ENCODE measurements at places on chromosomes 2 and 18.

DNA sequence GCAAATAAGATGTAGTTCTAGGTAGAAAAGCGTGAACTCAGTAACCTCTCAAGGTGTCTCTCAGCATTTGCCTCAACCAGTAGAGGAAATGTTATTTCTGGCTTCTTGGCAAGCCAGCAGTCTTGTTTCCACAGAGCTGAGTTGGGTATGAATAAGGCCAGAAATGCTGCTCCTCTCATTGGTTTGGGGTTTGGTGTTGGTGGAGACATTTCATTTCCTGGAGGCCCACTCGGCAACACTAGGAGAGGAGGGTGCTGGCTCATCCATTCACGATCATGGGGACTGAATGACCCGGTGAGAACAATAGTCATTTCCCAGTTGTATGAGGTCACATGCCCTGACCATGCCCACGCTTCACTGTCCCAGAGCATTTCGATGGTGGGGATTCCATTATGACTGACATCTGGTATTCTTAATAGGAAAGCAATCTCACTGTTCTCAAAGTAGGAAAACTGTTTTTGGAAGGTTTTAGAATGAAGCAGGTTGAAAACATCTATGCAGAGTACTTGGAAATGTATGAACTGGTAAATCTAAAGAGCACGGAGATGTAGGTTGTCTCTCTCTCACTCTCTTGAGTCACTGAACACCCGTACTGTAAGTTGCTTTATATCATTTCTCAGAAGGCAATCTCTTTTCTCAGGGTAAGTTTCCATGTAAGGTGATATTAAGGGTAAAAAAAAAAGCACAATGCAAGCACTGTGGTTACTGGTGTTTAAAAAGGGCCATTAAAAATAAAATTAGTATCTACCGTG lies 37.1 kb upstream of the CTLA4 start:
- DNase-seq = no peak

DNA sequence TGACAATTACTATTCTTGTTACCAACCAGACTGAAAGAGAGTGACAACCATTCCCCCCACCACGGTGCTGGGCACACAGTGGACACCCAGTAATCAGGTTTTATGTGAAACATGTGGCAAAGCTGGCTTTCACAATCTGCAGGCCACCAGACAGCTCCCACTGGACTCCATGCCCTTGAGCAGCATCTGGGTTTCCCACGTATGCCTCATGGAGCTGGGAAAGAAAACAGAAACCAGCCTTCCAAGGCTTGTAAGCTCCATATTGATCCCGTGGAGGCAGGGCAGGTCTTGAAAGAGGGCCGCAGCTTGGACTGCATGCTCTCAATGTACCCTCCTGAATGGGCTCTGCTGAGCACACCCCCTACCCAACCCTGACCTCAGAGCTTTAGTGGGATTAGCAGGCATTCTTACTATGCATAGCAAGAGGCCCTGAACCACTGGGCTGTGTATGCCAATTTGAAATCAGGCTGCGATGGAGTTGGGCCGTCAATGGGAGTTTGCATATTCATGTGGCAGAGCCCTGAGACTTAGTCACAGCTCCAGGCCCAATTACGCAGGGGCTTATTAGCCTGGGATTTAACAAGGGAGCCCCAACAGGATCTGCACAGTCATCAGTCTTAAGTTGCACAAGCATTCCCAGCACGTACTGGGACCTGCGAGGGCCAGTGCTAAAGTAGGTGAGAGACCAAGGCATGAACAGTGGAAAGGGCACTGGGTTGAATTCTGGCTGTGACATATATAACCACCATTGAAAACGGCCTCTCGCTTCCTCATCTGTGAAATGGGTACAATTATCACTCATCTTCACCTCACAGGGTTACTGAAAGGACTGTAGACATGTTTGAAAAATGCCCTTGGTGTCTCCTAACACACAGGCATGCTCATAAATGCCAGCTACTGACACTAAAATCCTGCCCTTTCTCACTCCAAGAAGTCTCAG lies 10.5 kb downstream of the C1QL2 start:
- DNase-seq = no peak

- no peak for DNase-seq
Measured at GRCh38 chr2:62163106-62163831, 32.6 kb upstream of the B3GNT2 start.

DNA sequence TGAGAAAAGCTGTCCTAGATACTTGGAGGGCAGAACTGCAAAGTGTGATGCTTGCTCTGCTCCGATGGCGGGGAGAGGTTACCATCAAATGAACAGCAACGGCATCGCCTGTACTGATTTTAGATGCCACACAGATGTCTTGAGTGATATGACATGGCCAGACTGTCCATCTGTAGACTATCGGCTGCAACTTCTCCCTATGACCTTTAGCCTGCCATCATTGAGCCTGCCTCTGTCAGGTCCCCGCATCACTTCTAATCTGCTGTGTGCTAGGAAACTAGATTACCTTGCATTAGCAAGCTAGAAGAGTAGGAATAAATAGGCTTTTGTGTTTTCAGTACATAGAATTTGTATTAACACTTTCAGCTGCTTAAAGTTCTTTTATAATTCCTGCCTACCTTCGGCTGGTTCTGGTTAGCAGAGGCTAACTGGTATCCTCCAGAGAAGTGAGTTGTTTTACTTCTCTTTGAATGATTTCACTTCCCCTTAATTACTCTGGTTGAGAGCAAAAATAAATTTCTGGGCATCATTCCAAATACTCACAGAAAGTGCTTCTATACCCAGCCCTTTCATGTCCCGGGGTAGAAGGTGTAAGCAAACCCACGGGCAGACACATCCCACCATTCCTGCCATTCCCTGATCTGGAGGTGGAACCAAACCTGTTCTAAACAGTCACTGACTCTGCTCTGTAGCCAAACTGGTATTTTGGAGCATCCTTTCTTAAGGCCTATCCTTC lies 24.0 kb downstream of the GAREM2 start:
- no peak for DNase-seq

DNA sequence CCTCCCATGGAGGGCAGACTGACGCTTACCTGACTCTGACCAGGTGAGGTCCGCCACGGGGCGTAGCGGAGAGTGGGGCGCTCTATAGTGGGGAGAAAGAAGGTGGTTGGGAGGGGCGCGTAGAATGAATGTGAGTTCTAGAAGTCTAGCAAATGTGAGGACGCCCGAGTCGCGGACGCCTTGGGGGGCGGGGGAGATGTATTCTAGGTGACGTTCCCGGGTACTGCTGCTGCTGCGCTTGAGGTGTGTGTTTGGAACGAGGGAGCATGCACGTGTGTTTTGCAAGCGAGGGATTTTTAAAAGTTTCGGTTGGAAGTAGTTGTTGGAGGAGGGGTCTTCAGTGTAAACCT lies 758 bp downstream of the RIF1 start:
- DNase-seq = no peak

GRCh38 chr18:26710470-26711096 lies 154.9 kb downstream of the AQP4 start:
- peak; percentile 40 for DNase-seq

- DNase-seq = no peak
Measured at GRCh38 chr2:237418300-237418699, 4.3 kb upstream of the COL6A3 start.

DNA sequence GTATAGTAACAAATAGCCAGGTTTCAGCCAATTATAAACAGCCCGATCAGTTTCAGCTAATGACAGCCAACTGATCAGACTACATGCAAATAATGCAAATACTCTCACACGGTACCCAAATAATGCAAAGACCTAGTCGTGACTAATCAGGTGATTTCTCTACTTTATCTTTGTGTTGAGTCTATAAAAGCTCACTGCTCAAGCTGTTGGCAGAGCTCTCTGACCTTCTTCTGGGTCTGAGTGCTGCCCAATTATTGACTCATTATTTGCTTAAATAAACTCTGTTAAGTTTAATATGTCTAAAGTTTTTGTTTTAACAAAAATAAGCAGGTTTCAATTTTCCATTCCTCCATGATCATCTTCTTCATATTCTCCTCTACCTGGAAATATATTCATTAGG lies 1971.7 kb downstream of the SUCLG1 start:
- DNase-seq = no peak

GRCh38 chr2:28382755-28383154 lies 9.9 kb upstream of the FOSL2 start:
- no peak for DNase-seq

DNA sequence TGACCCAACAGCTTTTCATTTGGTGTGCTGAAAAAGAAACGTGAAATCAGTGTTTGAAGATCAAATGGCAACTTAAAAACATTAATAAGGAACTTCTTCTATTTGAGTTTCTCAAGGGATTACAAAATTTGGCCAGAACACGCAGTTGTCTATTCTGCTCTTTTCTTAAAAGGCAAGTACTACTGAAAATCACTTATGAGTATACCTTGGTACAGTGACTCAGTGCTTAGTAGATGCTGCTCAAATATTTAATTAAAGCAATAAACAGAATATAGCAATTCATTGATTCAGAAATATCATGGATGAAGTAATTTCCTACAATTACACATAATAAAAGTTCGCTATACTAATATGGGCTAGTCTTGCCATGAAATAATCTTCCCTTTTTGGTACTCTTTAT lies 38.2 kb upstream of the MCM6 start:
- no peak for DNase-seq

GRCh38 chr2:9630117-9630735 lies 571 bp downstream of the YWHAQ start:
- peak; percentile 90 for DNase-seq

- no peak for DNase-seq
Measured at GRCh38 chr2:207183506-207183905, 17.8 kb upstream of the KLF7 start.

DNA sequence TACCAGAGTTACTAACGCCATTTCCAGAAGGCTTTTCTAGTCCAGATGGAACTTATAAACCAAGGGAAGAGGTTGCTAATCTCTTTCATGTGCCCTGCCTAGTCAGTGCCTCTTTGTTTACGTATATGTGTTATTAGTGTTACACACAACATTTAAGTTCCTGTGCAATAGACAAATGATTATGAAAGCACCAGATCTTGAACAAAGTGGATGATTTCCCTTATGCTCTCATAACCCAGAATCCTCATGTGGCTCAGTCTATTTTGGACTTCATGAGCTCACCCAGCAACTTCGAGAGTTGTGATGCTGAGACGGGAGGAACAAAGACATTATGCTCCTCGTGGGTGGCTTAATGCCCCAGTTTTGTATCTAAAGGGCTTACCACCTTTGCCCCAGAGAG lies 214.4 kb upstream of the SP5 start:
- no peak for DNase-seq

DNA sequence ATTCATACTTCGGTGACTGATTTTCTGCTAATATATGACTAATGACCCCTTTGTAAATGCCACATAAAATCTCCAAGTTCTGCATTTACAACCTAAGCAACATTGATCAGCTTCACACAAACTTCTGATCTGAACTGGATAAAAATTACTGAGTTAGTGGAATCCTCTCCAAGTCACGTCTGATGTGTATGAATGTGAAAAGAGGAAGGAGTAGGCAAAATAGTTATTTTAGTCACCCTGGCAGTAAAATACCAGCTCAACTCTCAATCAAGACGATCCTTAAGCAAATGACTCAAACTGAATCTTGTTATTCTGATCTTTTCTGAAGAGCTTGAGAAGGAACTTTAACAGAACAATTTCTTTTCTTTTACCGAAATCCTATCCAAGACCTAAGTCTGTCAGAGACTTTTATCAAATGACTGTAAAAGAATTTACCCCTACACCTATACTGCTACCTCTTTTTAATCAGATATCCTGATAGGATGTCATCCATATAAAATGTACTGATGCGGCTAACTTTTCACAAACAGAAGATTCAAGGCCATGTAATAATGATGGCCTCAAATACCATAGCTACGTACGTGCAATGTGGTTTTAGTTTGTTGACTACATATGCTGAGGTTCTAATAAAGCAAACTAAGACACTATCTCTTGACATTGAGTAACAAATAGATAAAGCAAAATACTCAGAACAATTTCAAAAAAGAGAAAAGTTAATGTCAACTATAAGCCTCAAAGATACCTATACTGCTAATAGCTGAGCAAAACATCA lies 23.7 kb downstream of the CUL3 start:
- no peak for DNase-seq

GRCh38 chr2:136081582-136082210 lies 36.3 kb downstream of the CXCR4 start:
- no peak for DNase-seq

DNA sequence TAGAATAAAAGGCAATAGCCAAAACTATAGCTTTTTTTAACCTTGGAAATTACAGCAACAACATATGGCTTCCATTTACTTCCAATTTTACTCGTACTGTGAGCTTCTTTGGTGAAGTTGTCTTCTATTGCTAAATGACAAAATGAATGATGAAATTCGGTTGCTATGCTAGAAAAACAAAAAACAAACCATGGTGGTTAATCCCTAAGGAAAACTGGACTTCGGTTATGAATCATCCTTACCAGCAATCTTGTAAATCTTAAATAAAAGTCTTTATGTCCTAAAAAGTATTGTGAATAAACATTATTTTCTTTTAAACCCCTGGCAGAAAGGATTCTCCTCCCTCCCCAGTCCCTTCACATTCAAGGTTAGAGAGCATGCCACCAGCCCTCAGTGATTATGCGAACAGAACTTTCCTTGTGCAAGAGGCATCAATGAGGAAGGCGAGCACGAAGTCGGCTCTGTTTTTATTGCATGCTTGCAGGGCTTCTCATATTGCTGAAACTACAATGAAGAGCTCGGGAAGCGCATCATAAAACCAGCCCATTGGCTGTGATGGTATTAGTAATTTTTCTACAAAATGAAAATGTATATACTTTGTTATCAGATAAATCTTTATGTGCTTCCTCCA lies 62.9 kb downstream of the ZNF521 start:
- peak; percentile 24 for DNase-seq

- no peak for DNase-seq
Measured at GRCh38 chr2:37812941-37813730, 112.0 kb upstream of the RMDN2 start.

- no peak for DNase-seq
Measured at GRCh38 chr2:241049739-241050623, 51.6 kb downstream of the SNED1 start.

GRCh38 chr2:123688231-123688940 lies 336.7 kb upstream of the CNTNAP5 start:
- DNase-seq = no peak

DNA sequence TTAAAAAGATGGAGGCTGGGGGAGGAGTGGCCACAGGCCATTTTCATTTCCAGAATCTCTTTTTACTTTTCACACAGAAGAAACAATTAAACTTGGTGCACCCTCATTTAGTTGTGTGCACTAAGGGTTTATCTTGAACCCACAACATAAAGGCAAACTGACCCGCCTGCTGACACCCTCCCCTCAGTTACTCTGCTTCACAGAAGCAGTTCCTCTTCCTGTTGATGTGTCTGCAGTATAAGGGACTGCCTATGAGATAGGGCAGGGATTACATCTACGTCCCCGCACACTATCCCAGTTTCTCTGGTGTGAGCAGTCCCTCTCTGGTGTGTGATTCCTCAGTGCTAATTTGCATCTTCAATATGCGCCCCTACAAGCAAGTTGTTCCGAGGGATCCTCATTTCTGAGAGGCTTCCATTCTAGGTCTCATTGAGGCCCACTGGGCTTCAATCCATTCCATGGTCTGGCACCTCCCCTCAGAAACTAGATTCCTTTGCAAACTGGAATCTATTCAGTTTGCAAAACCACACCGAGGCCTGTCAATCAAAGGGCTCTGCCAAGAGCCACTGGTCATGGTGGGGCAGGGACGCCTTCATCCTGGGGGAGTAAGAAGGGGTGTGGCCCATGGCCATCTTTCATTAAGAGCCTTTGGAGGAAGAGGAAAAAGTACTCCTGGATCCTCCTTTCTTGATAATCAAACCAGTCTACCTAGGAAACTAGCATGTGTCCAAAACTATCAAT lies 12.3 kb downstream of the CREG2 start:
- no peak for DNase-seq
